ENCODE measurements at places on chromosomes 6 and 20.

- no peak for DNase-seq
Observed at GRCh38 chr6:21527731-21528130, 65.8 kb upstream of the SOX4 start.

DNA sequence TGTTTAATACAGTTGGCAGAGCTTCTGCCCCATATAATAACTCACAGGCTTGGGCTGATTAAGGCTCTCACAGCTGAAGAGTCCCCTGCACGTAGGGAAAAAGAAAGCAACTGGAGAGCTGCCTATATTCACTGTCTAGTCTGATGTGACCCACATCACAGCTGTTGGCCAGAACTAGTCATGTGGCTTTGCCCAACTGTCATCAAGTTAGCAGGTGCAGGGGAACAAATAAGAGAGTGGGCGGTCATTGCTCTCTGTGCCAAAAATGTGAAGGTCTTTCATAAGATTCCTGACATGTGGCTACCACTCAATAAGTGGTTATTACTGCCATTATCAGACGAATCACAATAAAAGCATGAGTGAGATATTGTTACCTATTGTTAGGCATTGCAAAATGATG is 665.2 kb downstream of the DOK5 start:
- DNase-seq, result no peak

DNA sequence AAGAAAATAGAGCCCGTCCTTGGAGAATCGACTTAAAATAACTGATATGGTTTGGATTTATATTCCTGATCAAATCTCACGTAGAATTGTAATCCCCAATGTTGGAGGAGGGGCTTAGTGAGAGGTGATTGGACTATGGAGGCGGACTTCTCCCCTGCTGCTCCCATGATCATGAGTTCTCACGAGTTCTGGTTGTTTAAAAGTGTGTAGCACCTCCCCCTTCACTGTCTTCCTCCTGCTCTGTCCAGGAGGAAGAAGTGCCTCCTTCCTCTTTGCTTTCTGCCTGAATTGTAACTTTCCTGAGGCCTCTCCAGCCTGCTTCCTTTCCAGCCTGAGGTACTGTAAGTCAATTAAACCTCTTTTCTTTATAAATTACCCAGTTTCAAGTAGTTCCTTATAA is 529.2 kb downstream of the HAO1 start:
- no peak for DNase-seq

- peak; percentile 52 for DNase-seq
Observed at GRCh38 chr20:51306521-51307358, 235.8 kb downstream of the NFATC2 start.

DNA sequence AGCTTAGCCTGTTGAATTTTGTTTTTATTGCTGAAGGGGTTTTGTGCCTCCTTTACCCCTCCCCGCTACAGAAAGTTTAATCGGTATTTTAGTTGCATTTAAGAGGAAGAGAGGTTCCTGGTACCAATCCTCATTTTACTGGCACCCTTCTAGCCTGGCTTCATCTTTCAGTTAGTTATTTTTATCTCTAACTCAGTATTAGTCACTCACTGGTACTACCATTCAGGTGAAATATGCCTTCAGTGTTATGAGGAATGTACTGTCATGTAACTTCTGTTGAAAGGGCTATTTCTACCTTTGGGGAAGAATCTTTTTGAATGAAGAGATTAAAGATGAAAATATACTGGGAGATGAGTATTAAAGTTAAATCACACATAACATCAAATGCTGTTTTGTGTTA is 211.8 kb downstream of the CDKAL1 start:
- no peak for DNase-seq

DNA sequence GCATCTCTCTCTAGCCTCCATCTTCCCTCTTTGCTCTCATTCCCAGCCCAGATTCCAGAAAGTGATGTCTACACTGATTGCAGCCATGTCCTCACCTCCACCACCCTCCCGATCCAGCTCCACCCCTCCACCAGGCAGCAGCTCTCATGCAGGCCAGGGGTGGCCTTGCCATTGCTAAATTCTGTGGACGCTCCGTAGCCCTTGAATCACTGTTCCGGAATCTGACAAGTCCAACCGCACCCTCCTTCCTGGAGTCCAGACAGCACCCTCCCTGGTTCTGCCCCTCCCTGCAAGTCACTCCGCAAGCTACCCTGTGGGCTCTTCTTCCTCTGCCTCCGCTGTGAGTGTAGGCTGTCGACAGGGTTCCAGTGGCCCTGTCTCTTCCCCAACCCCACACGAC is 26.2 kb downstream of the TNXB start:
- no peak for DNase-seq

- no peak for DNase-seq
Observed at GRCh38 chr6:161074496-161075121, 83.0 kb downstream of the MAP3K4 start.

- DNase-seq, result no peak
Observed at GRCh38 chr6:135182071-135183001, 1.2 kb downstream of the MYB start.

DNA sequence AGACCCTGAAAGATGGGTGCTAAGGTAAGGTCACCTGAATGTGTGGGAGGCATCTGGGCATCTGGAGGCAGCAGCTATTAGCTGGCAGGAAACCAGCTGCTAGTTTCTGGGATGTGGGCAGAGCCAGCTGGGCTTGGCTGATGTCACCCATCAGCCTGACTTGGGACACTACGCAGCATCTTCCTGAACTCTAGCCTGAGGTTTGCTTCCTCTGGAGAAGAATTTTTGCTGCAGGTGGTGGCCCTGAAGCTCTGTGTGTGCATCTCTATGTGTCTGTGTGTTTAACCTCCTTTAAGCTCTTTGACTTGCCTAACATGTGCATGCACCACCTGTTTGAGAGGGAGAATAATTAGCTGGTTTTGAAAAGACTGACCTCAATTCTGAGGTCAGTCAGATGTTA is 465.1 kb upstream of the CHD6 start:
- DNase-seq, result no peak

GRCh38 chr20:50585678-50586077 is 75.5 kb downstream of the PTPN1 start:
- no peak for DNase-seq

GRCh38 chr20:31981784-31982183 is 13.8 kb downstream of the XKR7 start:
- no peak for DNase-seq

DNA sequence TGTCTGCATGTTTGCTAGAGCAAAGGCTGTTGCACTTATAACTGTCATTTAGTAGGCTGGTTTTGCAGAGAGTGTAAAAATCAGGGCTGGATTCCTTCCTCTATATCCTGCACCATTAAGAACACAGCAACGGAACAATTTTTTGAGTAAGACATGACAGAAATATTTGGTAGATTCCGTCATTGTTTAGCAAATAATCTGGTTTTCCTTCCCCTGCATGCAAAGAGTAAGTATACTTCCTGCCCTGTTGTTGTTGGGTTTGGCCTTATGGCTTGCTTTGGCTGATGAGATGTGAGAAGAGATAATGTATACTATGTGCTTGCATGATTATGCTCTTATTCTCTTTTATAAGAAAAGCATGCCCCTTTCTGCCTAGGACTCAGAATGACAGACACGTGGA is 23.8 kb downstream of the MANEA start:
- DNase-seq, result no peak

DNA sequence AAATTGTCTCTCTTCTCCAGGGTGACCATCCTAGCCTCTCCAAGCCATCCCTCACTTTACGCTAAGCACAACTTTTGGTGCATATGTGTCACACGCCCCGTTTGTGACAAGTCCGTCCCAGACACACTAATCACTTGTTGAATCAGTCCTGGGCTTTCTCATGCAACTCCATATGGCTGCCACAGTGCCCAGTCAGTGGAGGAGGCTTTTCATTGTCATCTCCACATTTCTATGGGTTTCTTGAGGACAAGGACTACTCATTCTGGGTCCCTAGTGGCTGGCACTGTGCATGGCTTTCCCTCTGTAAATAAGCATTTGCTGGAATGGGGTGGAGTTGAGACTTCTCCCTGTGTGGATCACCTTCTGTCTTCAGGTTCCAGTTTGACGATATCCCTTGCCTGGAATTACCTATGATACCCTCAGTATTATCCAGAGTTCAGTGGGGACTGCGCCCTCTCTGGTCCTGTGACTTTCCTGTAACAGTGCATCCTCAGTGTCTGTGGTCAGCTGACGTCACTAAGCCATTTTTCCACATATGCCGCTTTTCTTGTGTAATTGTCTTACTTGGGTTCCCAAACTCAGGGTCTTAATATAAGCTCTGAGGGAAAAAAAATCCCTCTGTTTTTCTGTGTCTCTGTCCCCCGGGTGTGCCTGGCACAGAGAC is 59.8 kb upstream of the MYL9 start:
- no peak for DNase-seq

- no peak for DNase-seq
Observed at GRCh38 chr6:43248101-43248500, 4.8 kb downstream of the TTBK1 start.

- DNase-seq, result no peak
Observed at GRCh38 chr6:168537540-168537884, 96.5 kb downstream of the SMOC2 start.

DNA sequence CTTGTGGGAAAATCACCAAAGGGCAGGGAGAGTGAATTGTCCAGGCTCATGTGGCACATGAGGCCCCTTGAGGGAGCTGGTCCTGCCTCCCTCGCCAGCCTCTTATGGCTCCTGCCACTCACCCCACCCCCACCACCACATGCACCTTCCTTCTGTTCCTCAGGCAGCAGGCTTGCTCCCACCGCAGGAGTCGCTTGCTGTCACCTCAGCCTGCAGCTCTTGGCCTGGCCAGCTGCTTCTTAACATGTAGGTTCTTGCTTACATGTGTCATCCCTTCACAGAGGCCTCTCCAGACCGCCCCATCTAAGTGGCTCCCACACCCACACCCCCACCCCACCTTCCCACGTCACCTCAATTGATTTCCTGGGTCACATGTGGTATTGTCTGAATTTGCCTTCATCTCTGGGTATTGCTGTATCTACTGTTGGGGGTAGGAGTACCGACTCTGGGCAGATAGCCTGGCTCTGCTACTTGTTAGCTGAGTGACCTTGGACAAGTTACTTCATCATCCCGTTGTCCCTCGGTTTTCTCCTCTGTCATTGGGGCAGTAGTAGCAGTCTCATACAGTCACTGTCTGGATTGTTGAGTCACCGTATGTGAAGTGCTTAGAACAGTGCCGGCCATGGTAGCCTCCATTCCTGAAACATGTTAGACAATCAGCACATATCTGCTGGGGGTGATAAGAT is 41.7 kb downstream of the SLC9A8 start:
- DNase-seq, result no peak

GRCh38 chr6:26556263-26557070 is 18.3 kb downstream of the HMGN4 start:
- DNase-seq, result no peak

- no peak for DNase-seq
Observed at GRCh38 chr20:33709398-33709797, 10.7 kb downstream of the PXMP4 start.

GRCh38 chr6:52493669-52494068 is 73.5 kb downstream of the EFHC1 start:
- DNase-seq, result no peak

DNA sequence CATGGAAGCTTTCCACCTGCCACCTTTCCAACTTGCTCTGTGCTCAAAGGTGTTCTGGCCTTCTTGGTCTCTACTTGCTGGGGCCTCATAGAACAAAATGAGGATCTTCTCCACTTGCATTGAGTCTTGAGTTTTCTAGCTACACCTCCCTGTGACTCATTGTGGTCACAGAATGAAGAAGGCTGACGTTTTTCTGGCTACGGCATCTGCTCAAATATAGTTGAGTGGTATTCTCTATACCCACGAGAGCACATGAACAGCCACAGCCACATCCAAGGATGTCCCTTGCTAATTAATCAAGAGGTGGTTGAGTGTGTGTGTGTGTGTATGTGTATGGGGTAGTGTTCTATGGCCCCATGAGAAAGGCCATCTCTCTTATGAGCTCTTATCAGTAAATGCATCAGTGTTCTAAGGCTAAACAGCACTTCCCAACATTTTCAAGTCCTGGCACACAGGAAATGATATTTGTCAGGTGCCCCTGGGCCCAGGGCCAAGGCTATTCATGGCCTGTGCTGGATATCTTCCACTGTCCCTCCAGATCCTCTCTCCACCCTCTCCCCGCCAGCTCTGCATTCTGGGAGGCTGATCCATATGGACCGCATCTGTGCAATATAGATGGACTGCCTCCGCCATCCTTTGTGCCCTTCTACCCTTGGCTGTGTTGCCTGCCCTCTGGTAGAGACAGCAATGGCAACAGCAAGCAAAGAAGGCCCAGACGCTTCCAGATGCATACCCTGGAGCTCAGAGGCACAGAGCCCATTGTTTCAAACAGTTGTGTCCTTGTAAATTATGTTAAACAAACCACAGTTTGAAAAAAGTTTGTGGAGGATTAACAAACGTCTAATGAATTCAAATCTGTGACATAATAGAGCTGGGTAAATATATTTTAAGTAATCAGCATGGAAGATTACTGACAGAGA is 150.2 kb downstream of the LRFN2 start:
- no peak for DNase-seq

DNA sequence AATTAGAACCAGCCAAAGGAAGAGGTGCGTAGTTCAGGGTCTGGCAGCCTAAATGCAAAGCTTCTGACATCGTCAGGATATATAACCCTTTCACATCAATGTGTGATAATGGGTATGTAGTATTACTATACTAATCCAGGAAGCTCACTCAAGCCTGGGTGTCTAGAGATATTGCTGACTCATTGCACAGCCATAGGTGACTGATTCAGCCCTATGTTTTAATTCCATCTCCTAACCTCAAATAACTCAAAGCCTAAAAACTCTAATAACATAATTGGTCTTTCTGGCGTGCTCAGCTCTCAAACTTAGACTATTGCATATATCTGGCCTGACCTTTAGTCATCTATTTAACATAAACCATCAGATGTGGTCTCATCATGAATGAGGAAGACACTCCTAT is 658.4 kb downstream of the TBC1D32 start:
- DNase-seq, result no peak

DNA sequence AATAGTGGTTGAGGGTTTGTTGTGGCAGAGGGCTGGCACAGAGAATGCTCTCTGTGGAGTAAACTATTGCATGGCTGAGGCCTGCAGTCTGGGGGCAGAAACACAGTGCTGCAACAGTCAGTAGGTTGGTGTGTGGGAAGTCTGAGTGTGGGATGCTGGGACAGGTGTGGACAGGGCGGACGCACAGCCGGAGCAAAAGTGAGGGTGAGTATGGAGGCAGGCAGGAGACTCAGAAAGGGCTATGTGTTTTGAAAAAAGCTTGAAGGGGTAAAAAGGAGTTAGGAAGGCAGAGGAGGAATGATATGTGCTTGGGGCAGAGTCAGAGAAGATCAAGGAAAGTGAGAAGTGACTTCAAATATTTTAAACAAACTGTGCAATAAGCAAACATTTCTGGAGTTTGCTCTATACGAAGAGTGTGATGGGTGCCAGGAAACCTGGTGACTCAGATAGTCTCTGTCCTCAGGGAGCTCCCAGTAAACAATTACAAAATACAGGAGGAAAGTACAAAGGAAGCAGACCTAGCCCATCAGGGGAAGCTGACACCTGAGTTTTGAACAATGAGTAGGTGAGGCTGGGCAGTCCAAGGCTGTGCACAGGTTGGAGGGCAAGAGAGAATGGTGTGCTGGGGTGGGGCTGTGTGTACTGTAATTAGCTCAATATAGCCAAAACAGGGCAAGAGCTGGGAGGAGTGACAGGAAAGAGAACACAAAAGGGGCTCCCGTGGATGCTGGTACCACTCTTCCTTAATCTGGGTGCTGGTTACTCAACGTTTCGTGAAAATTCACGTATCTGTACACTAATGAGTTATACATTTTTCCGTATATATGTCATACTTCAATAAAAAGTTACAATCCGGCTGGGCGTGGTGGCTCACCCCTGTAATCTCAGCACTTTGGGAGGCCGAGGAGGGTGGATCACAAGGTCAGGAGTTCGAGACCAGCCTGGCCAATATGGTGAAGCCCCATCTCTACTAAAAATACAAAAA is 55.2 kb downstream of the PIGU start:
- no peak for DNase-seq
